ENCODE measurements at places on chromosomes 16 and 17.

DNA sequence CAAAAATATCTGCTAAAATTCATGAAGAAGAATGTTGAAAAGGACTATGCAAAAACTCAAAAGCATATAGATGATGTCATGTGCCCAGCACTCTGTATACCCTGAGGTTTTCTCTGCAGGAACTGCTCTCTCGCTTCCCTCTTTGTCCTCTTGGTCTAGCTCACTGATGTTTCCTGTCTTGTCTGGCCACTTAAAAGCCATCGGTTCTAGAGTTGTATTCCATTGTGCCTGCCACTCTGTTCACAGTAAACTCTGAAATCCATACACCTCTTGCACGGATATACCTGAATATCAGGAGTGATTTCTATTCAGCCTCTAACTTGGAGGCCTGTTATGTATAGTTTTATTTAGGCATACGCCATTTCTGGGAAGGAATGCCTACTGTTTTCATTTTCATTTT is 101.0 kb upstream of the CNTNAP4 start:
- DNase-seq = no peak

DNA sequence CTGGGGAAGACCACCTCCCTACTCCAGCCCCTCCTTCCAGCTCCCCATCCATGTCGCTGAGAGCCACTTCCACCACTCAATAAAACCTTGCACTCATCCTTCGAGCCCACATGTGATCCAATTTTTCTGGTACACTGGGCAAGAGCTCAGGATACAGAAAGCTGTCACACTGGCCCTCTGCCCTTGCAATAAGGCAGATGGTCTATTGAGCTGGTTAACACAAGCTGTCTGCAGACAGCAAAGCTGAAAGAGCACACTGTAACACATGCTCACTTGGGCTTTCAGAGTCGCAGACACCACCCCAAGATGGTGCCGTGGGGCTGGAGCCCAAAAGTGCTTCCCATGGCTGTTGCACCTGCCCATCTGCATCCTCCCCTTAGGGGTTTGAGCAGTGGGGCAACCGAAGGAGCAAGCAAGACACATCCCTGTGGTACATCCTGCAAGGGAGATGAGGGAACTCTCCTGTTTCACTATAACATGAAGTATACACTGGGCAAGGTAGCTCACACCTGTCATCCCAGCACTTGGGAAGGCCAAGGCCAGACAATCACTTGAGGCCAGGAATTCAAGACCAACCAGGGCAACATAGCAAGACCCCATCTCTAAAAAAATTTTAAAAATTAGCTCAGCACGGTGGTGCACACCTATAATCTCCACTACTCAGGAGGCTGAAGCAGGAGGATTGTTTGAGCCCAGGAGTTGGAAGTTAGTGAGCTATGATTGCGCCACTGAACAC is 52.8 kb upstream of the C17orf78 start:
- no peak for DNase-seq

DNA sequence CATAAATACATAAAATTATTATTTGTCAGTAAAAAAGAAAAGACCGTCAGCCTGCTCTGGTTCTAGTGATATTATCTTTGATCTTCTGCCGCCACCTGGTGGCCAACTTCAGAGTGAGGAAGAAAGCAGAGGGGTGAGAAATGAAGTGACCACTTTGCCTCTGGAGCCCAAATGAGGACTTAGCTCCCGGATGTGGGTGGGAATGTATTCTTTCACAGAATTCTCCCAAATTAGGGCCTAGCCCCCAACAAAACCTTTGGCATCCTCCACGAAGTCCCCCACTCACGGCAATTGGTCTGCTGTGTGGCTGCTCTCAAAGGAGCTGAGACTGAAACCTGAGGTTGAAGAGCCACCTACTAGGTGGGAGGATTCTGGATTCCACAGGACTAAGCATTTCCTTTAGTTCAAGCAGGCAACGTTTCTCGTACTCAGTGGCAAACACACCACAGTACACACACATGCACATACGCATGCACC is 4.9 kb upstream of the ZNF267 start:
- peak; percentile 71 for DNase-seq

GRCh38 chr16:73025856-73026210 is 22.1 kb downstream of the ZFHX3 start:
- DNase-seq = no peak

DNA sequence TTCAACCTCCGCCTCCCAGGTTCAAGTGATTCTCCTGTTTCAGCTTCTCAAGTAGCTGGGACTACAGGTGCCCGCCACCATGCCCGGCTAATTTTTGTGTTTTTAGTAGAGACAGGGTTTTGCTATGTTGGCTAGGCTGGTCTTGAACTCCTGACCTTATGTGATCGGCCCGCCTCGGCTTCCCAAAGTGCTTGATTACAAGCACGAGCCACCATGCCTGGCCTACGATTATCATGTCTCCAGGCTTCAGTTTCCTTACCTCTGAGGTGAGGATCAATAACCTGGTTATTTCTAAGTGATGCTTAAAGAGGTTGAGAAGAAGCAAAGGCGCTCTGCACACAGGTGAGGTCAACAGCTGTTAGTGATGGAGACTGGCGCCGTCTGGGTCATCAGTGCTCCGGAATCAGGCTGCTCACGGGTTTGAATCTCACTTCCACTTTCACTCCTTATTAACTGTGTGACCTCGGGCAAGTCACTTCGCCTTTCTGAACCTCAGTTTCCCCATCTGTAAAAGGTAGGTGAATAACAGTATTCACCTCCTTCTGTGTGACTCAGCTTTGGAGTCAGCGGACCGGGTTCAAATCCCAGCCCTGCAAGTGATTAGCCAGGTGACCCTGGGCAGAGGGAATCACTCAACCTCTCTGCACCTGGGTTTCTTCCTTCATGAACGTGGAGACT is 745 bp upstream of the ABCC1 start:
- no peak for DNase-seq

DNA sequence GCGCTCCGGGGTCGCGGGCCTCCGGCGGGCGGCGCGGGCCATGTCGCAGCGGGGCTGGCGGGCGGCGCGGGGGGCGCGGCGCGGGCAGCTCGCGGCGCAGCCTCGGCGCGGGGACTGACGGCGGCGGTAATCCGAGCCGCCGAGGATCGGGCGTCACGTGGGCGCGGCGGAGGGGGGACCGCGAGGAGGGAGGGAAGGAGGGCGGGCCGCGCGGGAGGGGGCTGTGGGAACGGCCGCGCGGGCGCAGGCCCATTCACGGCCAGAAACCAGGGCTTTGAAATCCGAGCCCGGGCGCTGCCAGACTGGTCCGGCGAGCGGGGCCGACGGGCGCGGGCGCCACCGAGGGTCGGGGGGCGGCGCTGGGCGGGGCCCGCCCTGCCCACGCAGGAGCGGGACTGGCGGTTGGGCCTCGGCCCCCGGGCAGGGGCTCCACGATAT is at the start of gene MTSS2:
Gene MTSS2, minus strand, starts transcription at position 116 of the 438 bp plus-strand sequence. CDS start 262 bp downstream, outside the sequence.
- DNase-seq = peak; percentile 55

DNA sequence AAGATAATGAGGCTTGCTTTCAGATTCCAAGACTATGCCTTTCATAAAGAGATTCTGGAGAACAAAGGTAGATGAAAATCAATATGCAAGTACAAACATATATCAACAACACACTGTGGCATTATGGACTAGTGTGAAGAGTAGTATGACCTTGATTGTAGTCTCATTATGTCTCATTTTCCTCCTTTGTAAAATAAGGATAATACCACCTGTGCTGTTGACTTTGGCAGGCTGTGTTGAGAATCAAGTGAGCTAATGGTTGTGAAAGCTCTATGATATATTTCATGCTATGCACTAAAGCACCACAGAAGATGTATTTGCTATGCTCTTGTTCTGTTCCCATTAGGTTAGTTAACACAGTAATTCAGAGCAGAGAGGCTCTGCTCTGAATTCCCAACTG is 78.5 kb upstream of the NACA2 start:
- peak; percentile 63 for DNase-seq

- peak; percentile 80 for DNase-seq
Measured at GRCh38 chr17:75909812-75910274, 5.2 kb upstream of the MRPL38 start.

DNA sequence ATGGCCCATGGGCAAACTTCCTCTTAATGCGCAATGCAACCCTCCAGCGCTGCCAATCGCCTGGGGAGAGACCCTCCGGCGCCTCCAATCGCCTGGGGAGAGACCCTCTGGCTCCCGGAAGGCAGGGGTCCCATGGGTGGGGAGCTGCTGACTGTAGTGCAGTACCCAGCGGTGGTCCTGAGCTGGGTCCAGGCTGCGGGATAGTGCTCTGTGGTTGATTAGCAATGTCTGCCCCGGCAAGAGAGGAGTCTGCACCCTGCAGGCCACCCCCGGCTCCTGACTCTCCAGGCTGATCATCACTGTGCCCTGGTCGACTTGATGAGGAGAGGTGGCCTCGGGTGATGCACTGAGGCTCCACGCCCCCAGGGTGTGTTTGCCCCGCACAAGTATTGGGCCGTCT is 44.6 kb upstream of the ZNF469 start:
- no peak for DNase-seq
